Stimulated activated naive CD4-positive, alpha-beta T cell (primary cell): ENCODE measurements at places on chromosomes 11 and 22.

GRCh38 chr11:78806214-78807004 lies 231.7 kb upstream of the NARS2 start:
- DNase-seq = no peak

DNA sequence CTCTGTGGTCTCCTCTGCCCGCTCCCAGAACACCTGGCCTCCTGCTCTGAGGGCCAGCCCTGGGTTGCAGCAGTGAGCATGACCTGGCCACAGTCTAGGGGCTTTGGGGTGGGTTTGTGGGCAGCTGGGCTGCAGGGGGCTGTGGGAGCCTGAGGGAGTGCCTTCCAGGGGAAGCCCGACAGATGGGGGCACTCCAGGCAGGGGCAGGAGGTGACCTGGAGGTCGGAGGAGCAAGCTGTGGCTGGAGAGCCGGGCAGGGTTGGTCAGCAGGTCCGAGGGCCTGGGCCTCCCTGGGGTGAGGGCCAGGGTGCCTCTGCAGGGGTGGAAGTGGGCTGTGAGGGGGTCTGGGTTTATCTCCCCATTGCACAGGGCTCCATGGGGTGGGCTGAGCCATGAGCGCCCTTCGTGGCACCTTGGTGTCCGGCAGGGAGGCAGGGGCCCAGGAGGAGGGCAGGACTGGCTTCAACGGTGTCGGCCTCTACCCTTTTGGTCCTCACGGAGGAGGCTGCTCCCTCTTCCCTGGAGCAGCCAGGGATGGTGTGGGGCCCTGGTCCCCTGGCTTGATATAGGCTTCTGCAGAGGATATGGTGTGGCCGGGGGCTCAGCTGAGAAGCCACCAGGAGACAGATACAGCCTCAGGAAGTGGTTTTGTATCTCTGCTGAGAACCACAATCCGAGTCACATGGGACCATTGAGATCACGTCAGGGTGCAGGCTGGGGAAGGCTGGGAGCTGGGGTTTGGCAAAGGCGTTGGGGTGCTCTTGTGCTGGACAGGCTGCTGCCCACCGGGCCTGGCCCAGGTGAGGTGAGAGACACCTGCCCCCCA lies 22.3 kb downstream of the KCNQ1 start:
- DNase-seq = no peak

- no peak for DNase-seq
Observed at GRCh38 chr11:63099555-63099954, 44.5 kb downstream of the SLC22A24 start.

- no peak for DNase-seq
Observed at GRCh38 chr11:27557226-27557625, 50.7 kb upstream of the LIN7C start.

GRCh38 chr11:63998558-63999348 lies 12.5 kb downstream of the OTUB1 start:
- no peak for DNase-seq

DNA sequence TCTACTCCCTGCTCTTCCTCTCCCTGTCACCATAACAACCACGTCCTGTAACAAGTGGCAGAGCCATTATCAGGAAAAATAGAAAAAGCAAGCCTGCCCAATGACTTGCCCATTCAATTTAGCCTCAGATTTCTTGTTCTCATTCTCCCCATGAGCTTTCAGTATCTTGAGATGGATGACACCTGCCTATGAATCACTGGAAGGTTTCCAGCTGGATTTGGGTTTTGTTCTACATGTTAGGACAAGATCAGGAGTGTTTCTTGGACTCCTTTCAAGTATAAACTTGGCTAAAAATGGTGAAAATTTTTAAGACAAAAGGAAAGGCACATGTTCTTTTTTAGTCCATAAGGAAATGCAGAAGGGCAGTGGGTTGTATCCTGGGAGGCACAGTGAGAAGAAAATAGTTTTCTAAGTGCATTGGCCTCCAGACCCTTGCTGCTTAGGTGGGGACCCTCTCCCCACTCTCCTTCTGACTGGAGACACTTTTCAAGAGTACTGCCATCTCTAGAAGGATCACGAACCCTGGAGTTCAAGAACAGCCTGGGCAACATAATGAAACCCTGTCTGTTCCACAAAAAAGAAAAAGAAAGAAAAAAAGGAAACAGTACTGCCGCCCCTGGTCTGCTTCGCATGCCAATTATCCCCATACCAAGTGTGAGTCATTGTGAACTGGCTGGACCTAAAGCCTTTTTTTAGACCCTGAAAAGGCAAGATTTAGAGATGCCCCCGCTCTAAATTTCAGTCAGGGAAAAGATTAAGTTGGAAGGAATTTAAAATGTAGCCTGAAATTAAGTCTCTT lies 51.0 kb downstream of the MTNR1B start:
- no peak for DNase-seq

- DNase-seq = no peak
Observed at GRCh38 chr11:115276799-115277198, 227.4 kb downstream of the CADM1 start.
